Suppressor macrophage treated with lipopolysaccharide for 4 hours (primary cell): ENCODE measurements at places on chromosomes 7 and 10.
A peak's percentile ranks its signal among the peaks of the same experiment; 100 is the strongest.

- DNase-seq: no peak
These were observed 41.3 kb upstream of the TCERG1L start for GRCh38 chr10:131352765-131353290.

DNA sequence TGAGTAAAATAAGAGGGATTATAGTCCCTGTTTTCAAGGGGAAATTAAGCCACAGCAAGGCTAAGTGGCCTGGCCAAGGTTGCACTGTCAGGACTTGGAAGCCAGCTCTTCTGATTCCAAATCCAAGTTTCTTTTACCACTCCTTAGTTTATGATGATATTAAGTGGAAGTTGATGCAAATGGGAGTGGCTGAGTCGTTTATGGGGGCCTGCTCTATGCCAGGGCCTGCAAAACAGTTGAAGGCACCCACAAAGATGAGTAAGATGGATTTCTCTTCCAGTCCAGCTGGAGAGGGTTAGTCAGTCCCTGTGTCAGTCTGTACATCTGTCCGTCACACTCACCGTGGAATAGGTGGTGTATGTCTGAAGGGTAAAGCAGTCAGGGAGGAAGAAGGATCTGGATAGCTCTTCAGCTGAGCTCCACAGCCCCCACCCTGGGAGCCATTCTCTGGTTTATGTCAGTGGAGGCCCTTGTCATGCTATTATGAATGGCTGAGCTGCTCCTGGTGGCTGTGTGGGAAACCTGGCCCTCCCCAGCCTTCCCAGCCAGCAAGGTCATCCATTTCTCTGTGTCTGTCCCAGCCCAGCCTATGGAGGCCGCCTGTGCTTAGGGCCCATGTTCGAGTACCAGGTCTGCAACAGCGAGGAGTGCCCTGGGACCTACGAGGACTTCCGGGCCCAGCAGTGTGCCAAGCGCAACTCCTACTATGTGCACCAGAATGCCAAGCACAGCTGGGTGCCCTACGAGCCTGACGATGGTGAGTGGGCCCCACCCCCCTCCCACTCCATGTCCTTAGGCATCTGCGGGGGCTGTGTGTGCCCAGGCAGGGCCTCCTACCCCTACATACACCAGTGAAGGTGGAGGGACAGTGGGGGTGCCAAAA is 44.5 kb downstream of the TBATA start:
- DNase-seq: no peak

DNA sequence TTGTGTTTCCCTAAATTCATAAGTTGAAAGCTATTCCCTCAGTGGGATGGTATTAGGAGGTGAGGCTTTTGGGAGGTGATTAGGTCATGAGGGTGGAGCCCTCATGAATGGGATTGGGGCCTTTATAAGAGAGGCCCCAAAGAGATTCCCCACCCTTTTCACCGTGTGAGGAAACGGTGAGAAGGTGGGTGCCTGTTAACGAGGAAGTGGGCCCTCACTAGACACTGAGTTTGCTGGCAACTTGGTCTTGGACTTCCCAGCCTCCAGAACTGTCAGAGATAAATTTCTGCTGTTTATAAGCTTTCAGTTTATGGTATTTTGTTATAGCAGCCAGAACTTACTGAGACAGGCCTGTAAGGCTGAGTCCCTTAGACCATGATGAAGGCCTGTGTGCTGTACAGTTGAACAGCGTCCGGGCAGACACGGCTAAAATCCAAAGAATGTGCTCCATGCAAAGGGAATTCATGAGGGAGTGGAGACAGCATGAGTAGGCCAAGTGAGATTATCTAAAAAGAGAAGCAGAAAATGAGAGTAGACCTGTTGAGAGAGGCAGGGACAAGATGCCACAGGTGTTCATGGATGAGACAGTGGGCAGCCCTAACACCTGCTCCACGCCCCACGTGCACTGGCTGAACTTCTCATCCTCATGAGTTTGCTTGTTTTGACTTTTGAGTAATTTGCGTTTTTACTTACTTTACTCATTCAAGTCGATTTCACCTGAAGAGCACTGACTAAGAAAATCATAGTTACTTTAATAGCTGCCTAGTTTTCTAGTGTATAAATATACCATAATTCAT is 66.9 kb upstream of the SFMBT2 start:
- no peak for DNase-seq

- DNase-seq: peak; percentile 37
These were observed 75.1 kb downstream of the DGKI start for GRCh38 chr7:137771679-137772078.

DNA sequence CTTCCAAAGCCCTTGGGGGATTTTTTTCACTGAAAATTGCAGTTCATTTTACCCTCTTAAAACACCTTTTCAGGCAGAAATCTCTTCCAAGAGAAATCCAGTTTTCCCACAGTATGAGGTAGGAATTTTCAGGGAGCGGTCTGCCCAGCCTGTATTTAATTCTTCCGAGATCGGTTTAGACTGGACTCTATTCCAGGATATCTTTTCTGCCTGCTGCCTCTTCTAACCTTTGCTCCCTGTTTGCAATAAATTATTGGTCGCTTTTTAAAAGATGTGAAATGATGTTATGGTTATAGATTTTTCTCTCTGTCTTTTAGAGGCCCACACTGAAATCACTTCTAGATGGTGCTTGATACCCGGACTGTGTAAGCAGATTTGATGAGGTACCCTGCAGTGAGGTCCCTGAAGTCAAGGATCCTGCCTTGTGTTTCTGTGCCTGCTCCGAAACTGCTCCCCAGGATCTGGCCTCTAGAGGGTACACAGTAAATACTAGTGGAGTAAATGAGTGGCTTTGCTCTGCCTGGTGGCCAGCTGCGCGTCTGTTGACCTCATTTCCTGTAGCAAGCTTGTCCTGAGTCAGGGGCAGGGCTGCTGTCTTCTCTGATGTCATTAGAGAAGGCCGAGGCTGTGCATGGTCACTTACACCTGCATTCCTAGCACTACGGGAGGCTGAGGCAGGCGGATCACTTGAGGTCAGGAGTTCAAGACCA is 191.6 kb downstream of the FANK1 start:
- DNase-seq: peak; percentile 65

- DNase-seq: peak; percentile 86
These were observed at the start of gene ANKRD22 for GRCh38 chr10:88851706-88852105. TSS of gene ANKRD22 (minus strand) at chr10:88851844. CDS start at chr10:88851607, 237 bp downstream.

- DNase-seq: no peak
These were observed 562.0 kb upstream of the SEMA3D start for GRCh38 chr7:85748861-85749260.

DNA sequence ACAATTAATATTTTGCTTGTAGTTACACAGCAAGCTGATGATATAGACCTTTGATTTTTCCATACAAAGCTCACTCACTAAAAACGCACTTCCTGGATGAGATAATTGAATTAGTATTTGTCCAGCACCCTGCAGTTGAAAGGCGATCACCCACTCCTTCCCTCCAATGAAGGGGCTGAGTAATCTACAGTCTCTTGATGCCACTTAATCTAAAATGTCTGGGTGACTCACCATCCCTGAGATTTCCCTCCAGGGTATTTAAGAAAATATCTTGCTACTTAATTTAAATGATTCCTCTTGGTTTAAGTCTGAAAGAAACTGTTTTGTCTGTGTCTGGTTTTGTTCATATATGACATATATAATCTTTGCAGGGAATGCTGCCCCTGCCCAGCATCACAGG is 515.3 kb downstream of the GRID1 start:
- DNase-seq: no peak

DNA sequence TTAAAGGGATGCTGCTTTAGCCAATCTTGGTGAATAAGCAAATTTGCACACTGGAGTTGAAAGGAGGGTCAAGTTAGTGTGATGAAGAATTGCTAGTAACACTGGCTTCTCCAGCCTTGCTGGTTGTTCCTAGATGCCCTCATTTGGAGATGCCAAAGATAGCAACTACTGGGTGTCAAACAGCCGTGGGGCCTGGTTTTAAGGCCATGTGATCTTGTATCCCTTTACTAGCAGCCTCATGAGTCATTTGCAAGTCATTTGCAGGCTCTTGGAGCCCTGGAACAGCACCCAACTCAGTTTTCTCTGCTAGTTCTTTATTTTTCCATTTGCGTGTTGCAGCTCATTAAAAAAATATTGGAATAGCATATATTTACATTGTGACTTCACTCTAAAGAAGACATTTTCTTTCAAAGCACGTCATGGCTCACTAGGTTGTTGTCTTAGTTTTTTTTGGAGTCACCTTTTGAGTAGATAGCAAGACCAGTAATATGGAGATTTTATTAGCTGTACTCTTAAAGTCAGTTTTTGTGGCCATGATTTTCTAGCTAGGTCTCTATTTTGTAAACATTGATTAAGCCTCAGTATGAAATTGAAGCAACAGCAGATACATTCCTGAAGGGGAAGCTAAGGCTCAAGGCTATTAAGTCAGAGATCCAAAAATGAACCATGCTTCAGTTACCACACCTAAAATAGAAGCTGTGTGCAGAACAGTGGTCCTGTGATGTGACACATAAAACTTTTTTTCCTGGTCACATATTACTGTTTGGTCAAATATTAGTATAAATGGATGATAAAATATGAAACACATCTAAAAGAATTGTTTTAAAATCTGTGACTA is 1.3 kb downstream of the LSMEM1 start:
- peak; percentile 75 for DNase-seq

- no peak for DNase-seq
These were observed 136.7 kb downstream of the KIF20B start for GRCh38 chr10:89838044-89838615.

DNA sequence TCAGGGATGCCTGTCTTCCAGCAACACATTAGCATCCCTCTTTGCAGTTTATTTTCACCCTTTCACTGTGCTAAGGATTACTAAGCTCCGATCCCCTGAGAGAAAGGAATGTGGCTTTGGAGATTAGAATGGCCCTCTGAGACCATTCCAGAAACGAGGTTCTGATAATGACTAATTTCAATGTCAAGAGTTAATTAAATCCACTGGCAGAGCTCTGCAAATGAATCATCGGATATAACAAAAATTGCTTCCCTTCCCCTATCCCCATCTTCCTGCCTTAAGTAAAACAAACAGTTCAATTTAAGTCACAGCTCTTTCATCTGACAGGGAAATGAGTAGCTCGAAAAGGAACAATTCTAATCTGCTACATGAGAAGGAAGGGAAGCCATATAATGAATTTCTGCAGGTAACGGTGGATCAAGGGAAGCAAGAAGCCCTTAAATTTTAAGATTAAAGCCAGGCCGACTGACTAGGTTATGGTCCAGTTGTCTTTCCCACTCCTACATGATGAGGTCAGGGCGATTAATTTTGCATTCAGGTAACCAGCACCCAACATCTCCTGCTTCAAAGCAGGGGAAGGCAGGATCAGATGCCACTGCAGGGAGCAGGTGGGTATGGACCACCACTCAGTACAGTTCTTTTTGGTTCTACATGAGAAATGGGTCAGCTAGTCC is 50.5 kb downstream of the MALSU1 start:
- no peak for DNase-seq

GRCh38 chr10:128042131-128042610 is 84.1 kb downstream of the MKI67 start:
- DNase-seq: no peak

- DNase-seq: no peak
These were observed 12.2 kb downstream of the BHLHA15 start for GRCh38 chr7:98223351-98223897.

GRCh38 chr10:132957981-132958882 is 15.9 kb upstream of the CFAP46 start:
- no peak for DNase-seq

DNA sequence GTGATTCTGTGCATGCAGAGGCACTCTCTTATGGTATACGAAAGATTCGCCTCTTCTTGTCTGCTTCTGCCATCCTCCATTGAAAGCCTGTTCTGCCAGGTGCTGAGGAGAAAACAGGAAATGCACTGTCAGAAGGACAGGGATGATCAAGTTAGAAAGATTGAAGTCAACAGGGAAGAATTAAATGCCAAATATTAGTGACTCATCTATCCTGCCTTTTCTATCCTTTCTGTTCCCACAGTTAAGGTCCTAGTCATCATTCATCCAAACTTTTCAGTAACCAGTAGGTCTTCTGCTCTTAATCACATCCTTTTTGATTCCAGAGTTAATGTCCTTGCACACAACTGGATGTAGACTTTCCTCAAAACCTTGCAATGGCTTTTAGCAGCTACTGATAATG is 4.8 kb upstream of the ZNF783 start:
- no peak for DNase-seq

DNA sequence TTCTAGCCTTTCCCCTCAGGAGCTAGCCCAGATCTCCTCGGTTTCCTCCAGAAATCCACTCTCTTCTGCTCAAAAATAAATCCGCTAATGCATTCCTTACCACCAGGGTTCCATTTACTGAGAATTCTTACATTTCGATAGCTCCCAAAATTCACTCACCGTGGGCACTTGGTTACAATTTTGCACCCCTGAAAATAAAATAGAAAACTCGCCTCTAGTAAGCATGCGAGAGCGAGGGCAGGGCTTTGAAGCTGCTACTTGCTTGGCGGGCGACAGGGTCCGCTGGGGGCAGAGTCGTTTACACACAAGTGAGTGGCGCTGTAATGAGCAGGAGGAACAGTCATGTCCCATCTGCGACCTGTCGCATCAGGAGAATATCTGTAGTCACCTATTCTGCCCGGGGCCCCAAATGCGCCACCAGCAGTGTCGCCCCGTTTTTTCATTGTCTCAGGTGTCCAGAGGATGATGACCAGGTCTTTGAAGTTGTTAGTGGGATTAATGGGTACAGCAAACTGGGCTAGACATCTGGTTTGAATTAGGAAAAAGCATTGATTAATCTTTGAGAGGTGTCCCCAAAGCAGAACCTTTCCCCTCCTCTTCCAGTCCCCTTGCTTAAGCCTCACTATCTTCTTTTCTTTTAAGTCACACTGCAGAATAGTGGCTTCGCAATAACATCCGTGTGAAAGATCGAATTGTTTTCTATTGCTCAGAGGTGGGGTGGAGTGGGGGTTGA is 1.2 kb upstream of the MEOX2 start:
- DNase-seq: no peak

DNA sequence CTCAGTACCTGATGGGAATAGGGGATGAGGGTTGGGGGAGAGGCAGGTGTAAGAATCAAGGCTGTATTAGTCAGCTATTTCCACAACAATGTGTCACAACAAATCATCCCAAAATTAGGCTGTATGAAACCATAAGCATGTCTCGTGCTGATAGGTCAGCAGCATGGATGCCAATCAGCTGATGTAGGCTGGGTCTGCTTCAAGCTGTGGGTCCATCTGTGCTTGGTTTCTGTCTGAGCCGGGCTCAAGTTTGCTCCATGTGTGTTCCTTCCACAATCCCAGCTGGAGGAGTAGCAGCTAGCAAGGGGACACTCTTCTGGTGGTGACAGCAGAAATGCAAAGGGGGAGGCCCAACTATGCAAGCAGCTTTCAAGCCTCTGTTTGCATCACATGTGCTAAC is 97.9 kb upstream of the ZNF746 start:
- no peak for DNase-seq

DNA sequence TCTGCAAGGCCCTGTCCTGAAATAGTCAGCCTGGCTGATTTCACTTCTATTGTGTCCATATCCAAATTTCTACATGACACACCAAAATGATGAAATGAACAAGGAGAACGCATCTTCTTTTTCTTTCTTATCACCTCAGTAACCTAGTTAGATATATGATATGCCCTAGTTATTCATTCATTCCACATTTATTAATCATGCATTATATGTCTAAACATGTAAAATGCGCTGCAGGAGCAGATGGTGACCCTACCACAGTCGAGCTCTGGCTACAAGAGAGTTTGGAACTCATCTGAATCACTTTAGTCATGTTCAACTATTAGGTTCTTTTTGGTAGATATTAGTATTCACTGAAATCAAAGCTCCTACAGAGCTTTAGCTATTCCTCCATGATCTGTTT is 31.8 kb upstream of the VPS41 start:
- DNase-seq: no peak
